Activated CD8-positive, alpha-beta memory T cell treated with anti-CD3 and anti-CD28 coated beads for 1 hour (primary cell): ENCODE measurements at places on chromosomes 5 and 9.

DNA sequence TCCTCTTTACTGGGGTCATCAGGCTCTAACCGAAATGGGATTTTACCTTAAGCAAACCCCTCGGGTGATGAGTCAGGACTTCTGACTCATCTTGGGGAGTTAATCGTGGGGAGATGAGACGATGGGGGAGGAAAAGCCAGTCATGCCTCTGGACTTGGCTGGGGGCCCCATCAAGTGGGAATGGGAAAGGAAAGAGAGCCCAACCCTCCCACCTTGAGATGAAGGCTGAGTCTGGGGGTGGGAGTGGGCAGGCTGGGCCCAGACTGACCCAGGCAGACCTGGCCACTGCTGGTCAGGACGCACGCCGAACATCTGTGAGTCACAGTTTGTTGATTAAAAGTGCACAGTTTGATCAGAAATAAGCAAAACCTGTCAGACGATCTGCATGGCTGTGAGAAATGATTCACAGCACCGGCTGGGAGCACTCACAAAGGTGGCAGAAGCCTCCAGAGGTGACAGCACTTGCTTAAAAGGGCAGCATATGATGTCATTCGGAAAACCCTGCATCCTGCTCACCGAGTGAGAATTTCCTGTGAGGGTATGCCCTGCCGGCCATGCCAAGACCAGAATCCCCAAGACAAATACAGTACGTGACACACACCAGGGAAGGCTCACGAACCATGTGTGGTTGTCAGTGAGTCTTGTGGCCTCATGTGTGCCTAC lies 50.0 kb upstream of the SLC25A51 start:
- no peak for DNase-seq

DNA sequence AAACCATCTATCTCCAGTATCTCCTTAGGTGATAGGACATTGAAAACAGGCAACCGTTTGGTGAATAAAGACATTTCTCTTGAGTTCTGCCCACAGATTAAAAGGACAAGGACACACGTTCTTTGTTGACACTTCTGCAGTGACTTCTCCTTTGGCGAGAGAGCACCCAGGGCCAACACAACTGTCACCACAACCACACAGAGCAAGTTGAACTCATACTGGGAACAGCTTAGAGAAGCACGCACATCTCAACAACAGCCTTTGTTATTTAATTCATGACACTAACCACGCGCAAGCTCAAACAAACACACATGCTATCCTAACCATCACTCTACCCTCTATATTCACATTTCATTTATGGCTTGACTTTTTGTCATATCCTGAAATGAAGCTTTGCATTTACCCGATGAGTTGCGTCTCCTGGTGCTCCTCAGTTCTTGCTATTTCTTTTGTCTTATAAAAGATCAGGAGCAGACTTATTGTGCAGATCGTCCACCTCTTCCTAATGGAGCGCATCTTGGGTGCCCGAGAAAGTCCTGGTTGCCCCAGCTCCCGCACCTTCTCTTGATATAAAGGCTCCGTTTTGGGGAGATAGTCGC lies 543 bp downstream of the ST8SIA4 start:
- no peak for DNase-seq

- no peak for DNase-seq
Observed at GRCh38 chr5:168295574-168296201, 4.2 kb downstream of the WWC1 start.

GRCh38 chr9:13487071-13487470 lies 207.6 kb upstream of the MPDZ start:
- no peak for DNase-seq

GRCh38 chr5:151288180-151288579 lies 15.4 kb downstream of the SLC36A3 start:
- DNase-seq = no peak

DNA sequence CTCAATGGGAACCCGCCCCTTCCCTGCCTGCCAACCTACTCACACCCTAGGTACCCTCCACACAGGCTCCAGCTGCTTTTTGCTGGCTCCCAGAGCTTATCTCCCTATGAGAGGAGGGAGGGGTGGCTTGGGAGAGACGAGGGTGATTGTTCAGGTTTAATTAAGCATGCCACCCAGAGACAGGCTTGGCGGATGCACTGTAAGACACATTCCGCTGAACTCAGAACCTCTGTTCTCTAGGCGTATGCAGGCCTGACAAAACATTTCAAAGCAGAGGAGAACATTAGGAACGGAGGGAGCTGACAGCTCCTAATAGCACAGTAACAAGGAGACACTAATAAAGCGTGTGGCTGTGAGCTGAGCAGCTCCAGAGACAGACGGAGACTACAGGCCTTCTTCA lies 80.1 kb downstream of the TRIM32 start:
- DNase-seq = no peak

GRCh38 chr9:27394154-27394825 lies 97.3 kb upstream of the EQTN start:
- DNase-seq = no peak

- DNase-seq = no peak
Observed at GRCh38 chr5:60362158-60362557, 337.8 kb downstream of the DEPDC1B start.

DNA sequence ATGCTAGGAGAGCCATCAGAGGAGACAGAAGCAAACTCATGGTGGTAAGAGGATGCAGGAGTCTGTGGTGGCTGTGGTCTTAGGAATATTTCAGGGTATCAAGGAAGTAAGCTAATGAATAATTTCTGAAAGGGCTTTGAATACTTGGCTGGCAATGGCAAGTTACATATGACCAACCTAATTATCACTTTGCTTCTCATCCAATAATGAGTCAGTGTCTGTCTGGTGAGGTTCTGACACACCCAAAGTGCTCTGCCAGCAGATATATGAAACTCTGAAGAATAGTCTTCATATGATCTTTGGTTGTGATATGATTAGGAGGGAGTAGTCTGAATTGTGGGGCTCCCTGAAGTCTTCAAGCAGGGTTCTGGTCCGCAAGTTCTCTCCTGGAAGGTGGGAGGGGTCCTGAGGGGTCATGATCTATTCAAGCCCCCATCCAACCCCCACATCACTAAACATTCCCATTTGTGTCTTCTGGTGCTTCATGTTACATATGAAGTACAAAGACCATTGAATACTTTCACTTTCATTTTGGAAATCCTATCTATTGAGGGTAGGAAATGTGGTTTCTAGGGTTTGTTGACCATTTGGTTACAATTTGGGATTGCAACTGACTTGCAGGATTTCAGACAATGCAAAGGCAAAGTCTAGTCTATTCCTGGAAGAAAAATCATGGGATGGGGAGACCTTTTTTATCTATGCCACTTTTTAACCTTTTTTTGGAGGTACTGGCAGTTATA lies 199.9 kb upstream of the CDKN2B start:
- no peak for DNase-seq

DNA sequence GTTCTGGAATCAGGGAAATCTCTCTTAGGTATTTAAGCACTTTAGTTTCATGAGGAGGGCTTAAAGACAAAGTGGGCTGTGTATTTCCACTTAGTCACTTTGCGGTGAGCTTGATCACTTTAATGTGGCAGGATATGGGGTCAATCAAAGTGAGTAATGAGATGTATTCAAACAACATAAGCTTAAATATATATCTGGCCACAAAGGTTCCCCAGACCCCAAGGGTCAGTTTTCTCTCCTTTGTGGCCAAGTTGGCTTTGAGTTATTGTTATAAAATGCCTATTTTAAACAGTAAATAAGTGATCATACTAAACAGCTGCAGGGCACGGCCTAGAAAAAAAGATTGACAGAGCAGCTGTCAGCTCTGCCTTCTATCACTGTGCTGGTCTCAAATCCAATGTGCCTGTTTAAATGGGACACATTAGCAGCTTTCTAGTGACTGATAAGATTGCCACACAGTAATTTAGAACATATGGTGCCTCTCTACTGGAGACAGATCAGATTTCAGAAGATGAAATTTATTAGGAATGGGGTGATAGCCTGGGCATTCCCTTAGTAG lies 363.9 kb downstream of the AGTPBP1 start:
- no peak for DNase-seq

DNA sequence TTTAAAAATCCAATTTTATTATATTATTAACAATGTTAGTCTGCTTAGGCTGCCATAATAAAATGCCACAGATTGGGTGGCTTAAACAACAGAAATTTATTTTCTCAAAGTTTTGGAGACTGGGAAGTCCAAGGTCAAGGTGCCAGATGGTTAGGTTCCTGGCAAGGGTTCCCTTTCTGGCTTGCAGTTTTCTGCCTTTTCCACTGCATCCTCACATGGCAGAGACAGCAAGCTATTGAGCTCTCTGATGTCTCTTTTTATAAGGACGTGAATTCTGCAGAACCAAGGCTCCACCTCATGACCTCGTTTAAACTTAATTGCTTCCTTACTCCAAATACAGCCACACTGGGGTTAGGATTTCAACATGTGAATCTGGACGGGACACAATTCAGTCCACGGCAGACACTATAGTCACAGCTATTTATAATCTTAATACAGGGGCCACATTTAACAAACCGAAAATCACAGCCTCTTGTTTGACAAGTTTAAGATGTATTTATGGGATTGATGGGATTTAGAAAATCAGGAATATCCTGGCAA lies 174.9 kb upstream of the PUM3 start:
- DNase-seq = no peak

DNA sequence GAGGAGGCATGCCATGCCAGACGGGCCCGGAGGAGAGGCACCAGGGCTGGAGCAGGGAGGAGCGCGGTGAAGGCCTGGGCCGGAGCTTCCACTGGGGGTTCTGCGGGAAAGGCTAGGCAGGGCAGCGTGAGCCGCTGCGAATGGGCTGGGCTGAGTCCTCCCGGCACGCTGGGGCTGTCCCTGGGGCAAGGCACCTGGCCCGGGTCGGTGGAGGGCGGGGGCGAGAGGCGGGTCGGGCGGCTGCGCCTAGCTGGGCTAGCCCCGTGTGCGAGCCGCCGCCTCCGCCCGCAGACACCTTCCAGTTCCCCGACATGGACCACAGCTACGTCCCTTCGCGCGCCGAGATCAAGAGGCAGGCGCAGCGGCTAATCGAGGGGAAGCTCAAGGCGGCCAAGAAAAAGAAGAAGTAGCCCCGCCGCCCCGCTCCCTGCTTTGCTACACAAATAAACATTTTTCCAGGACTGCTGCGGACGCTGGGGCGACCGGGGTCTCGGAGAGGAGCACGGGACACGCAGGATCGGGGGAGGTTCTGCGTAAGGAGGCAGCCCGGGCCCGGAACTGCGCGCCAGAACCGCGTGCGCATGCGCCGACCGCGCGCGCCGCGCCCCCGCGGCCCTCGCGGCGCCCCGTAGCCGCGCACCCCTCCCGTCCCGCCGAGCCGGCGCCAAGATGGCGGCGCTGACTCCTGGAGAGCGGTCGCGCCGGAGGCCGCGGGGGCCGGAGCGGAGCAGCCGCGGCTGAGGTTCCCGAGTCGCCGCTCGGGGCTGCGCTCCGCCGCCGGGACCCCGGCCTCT lies at the start of gene RABL6:
RABL6 (plus strand) TSS at position 668 of the 794 bp plus-strand sequence. CDS start 249 bp downstream, outside the sequence.
- peak; percentile 42 for DNase-seq

GRCh38 chr9:129382281-129383018 lies 204.4 kb upstream of the IER5L start:
- DNase-seq = no peak

- DNase-seq = no peak
Observed at GRCh38 chr5:56686337-56687195, 128.8 kb upstream of the MAP3K1 start.

DNA sequence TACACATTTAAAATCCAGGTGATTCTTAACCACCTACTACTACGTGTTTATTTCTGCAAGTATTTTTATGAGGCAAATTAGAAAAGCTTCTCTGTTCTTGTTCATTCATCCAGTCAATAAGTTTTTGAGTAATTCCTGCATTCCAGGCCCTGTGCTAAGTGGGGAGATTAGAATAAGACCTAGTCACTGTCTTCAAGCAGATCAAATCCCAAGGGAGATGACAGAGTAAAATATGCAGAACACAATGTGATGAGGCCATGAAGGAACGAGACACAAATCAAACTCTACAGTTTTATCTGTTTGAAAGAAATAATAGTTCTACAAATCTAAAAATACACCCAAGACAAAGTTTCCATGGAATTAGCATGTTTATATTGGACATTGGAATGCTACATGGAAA lies 158.8 kb downstream of the CEP120 start:
- no peak for DNase-seq

- no peak for DNase-seq
Observed at GRCh38 chr9:86753836-86754235, 193.5 kb downstream of the GAS1 start.

GRCh38 chr5:1432296-1432695 lies 12.9 kb downstream of the SLC6A3 start:
- no peak for DNase-seq

GRCh38 chr9:2923766-2924379 lies 80.0 kb upstream of the PUM3 start:
- DNase-seq = no peak

GRCh38 chr5:19660679-19661078 lies 327.3 kb downstream of the CDH18 start:
- no peak for DNase-seq

DNA sequence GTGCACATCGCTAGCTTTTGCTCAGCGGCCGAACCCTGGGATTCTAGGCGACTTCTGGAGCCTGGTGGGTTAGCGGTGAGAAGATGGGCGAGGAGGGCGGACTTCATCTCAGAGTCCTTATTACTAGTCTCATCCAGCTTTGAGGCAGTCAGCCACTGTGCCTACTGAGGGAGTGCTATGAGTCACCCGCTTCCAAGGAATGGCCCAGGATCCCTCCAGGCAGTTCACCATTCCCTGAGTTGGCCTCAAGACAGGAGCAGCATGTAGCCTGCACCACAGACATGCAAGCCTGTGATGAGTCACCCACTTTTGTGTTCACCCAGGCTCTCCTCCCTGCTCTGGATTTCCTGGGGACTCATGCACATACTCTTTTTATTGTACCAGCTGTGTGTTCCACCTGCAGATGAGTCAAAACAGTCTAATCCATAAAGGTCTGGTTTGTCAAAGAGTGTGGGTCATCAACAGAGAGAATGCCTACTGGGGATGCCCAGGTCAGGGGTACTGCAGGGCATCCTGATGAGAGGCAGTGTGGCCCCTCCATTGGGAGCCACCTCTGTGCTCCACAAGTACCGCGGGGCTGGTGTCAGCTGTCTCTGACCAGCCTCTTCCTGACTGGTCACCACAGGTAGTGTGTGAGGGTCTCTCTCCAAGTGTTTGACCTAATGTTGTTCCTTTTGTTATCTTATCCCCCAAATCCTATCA lies 20.2 kb downstream of the SLC22A5 start:
- DNase-seq = no peak

GRCh38 chr9:102459828-102460227 lies 535.3 kb upstream of the CYLC2 start:
- DNase-seq = no peak

GRCh38 chr5:171634511-171634910 lies 151.1 kb upstream of the SMIM23 start:
- DNase-seq = no peak

- no peak for DNase-seq
Observed at GRCh38 chr9:98778711-98779530, 17.4 kb downstream of the ANKS6 start.

- no peak for DNase-seq
Observed at GRCh38 chr9:137583957-137584356, 5.2 kb upstream of the DPH7 start.
